ENCODE measurements at places on chromosomes 5 and 9.

- DNase-seq, result no peak
These were observed 52.4 kb downstream of the CDC14B start for GRCh38 chr9:96567203-96567700.

- no peak for DNase-seq
These were observed 98.2 kb downstream of the USP20 start for GRCh38 chr9:129933185-129934040.

- DNase-seq, result no peak
These were observed 74.1 kb downstream of the FNBP1 start for GRCh38 chr9:129968690-129969485.

GRCh38 chr5:146580237-146580636, 64.2 kb upstream of the GPR151 start:
- DNase-seq, result no peak

- no peak for DNase-seq
These were observed 304.6 kb downstream of the PDE4D start for GRCh38 chr5:59588922-59589321.

GRCh38 chr9:81431641-81432040, 257.7 kb downstream of the TLE1 start:
- no peak for DNase-seq

DNA sequence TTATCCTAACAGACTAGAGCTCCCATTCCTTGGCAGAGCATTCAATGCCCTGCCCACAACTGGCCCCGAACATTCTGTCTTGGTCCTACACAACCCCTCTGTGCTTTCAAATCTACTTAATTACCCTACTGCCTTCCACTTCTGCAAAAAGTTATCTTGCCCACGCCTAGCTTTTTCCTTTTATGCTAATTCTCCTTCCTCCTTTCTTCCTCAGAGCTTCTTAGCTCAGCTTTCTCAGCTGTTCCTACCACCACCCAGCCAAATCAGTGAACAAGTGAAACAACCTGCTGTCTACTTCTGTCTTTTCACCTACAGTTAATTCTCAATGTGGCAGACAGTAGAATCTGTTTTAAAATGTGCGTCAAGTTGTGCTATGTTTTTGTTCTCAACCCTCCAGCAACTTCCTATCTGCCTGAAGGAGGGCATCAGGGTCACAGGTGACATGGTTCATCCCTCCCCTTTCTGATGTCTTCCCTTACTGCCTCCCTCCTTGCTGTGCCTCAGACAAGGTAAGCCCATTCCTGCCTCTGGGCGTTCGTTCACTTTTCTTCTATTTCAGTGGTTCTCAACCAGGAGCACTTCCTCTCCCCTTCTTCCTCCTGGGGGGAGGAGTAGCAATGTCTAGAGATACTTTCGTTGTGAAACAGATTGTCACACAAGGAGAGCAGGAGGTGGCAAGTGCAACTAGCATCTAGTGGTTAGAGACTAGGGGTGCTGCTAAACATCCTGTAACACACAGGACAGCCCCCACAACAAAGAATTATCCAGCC, 1.3 kb upstream of the REEP5 start:
- no peak for DNase-seq

- no peak for DNase-seq
These were observed 45.6 kb upstream of the MYO10 start for GRCh38 chr5:16981700-16982099.

GRCh38 chr5:93017849-93018248, 563.2 kb downstream of the NR2F1-AS1 start:
- no peak for DNase-seq

DNA sequence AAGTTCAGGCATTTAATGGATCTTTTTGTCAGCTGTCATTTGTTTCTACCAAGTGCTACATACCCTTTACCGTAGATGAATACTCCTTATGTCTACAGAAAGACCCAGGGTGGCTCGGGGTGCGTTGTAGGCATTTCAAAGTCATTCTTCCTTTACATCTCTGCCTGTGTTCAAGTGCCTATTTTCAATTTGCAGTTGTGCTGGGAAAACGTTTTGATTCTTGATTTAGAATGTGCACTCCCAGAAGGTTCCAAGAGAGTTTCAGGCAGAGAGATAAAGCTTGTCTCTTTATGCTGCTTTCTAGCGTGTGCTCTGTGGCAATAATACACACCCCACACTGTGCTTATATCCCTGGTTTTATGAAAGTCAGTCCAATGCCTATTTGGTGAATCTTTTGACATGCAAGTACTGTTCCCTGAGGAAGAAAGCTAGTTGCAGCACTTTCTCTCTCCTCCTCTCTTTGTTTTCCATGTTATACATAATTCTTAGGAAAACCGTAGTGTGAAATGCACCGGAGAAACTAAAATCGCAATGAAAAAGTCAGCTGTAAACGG, 828.1 kb upstream of the ZNF608 start:
- DNase-seq, result no peak

Measured in thoracic aorta (tissue), 2 donors.